ENCODE measurements at places on chromosomes 4 and X.

DNA sequence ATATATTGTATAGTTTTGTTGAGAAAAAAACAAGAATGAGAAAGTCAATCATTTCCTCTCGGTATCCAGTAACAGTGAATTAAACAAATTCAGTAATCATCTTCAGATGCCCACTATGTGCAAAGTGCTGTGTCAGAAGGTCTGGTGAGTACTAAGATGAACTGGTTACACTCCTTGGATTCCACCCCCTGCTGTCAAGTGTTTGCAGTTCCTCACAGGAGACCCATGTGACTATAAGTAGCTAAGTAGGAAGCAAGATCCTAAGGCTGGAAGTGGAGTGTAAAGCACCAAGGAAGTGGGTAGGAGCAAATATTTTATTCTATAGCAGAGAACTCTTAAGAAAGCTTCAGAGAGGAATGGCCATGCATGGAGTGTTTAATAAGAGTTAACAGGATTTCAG is 73.6 kb downstream of the SNX25 start:
- DNase-seq: no peak

- no peak for DNase-seq
These were observed 150.2 kb downstream of the SHROOM3 start for GRCh38 chr4:76585272-76585671.

GRCh38 chr4:2934077-2934812 is 29.0 kb downstream of the NOP14 start:
- no peak for DNase-seq

GRCh38 chr4:152997771-152998487 is 61.8 kb downstream of the FHDC1 start:
- no peak for DNase-seq

- DNase-seq: peak; percentile 30
These were observed 32.9 kb upstream of the DKK2 start for GRCh38 chr4:107069049-107069448.

- no peak for DNase-seq
These were observed 497 bp upstream of the THAP9 start for GRCh38 chr4:82900066-82900410.

GRCh38 chrX:110308220-110308619 is 9.7 kb downstream of the AMMECR1 start:
- DNase-seq: no peak
